Right lung (tissue), 10 donors: ENCODE measurements at places on chromosomes 1 and 21. TPM values are rescaled to one million over a fixed set of nuclear protein-coding genes. Genes with fewer than 3 reads are reported as not detected.

- DNase-seq = no peak
Measured at GRCh38 chr1:41847733-41848132, 71.0 kb downstream of the HIVEP3 start.

GRCh38 chr1:36884029-36884701, 150.2 kb downstream of the GRIK3 start:
- no peak for DNase-seq

DNA sequence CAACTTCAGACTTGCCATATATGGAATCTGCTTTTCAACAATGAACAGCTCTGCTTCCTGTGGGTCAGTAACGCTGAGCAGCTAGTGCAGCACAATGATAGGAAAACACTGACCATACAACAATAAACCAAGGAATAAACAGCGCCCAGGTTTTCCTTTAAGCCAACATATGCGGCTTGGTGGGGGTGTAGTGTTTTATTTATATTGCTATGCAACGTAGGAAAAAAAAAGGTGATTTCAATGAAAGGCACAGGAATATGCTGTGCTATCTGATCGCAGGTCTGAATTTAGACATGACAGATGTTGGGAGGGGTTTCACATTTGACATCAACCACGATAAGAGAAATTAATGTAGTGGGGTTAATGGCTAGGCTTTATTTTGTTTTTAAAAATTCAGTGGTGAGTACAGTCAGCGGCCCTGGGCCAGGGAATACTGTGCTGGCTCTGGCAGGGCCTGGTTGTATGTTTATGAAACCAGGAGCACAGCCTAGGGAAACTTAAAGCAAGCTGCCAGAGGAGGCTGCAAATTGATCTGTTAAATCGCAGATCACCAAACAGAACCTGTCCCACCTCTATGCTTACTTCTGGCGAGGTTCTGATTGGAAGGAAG, 4.3 kb downstream of the TSPAN2 start:
- peak; percentile 30 for DNase-seq

DNA sequence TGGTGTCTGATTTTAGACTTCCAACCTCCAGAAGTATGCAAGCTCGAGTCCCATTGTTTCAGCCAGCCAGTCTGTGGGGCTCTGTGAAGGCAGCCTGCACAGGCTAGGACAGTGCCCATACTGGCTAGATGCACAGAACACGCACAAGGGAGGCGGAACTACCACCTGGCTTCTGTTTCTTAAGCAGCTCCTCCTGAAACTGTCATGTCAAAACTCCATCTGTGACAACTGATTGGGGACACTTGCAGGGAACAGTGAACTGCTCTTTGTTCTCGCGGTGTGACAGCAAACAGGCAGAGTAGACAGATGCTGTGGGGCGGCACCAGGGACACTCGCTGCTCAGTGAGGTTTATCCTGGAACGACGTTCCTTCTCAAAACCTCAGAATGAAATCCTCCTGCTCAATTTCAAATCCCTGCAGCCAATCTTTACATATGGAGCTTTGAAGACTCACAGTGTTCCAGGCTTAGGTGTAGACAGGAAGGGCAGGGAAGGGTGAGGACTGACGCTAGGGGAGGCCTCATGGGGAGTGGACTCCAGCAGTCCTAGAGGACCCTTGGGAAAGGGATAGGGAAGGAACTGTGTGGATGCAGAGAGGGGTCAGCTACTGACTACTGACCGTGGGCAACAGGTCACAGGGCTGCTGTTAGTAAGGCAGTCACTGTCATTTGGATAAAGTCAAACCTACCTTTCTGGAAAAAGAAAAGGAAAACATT, 73.8 kb downstream of the ERG start:
- no peak for DNase-seq

GRCh38 chr21:16420031-16420724, 690.4 kb downstream of the USP25 start:
- peak; percentile 72 for DNase-seq

DNA sequence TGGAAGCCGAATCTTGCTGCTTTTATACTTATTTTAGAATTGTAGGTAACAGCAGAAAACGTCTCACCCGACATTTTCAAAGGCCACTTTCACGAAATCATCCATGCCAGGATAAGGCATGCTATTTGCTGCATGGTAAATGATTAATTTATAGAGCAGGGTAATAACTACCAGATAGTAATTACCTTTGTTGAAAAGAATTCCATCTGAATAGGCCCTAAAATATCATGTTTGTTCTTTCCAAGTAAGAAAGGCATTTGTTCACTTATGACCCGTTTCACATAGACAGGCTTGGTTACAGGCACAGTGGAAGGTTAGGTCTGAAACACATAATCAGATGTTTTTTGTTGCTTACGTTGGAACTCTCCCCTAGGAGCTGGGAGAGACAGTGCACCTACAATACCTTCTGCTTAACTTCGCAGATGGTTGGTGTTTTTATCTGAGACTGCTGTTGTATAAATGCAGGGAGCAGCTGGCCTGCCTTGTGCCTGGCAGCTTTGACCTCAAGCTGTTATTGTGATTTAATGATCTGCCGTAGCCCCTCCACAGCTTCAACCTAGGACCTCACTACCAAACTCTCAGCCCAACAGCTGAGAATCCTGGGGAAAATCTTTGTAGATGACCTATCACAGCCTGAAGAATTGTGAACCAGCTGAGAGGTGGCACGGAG, 1.6 kb downstream of the SLC44A3 start:
- DNase-seq = no peak

GRCh38 chr1:225848030-225848955, 33.9 kb downstream of the TMEM63A start:
- no peak for DNase-seq

DNA sequence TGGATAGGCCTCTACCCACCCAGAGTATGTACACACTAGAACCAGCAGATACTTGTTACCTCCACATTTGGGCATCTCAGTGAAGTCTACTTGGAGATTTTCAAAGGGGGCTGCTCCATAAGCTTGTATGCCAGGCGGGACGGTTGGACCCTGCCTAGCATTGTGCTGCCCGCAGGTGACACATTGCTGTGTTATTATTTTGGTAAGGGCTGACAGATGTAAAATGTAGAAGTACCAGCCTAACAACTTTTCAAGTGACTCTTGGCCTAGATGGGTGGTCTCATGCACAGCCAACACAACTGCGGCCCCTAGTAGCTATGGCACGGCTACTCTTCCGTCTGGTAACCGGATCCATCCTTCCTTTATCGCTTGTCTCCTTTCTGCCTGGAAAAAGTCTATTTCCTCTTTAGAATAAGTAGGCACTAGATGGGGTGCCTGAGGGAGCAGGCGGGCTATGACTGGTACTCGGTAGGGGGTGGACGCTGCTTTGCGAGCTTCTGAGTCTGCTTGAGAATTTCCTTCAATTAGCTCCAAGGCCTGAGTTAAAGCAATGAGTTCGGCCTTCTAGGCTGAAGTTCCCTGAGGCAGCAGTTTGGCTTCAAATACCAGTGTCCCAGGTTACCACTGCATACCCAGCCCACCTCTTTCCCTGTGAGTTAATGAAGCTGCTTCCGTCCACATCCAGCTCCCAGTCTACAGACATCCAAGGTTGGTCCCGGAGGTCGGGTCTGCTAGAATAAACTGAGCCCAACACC, 405.3 kb downstream of the TGFB2 start:
- no peak for DNase-seq

- no peak for DNase-seq
Measured at GRCh38 chr1:79380078-79380477, 373.5 kb upstream of the ADGRL4 start.

Gene HAO2
- polyA plus RNA-seq = 0.64 TPM

Gene S100A7
- not detected for polyA plus RNA-seq

Gene LCE2C
- not detected for polyA plus RNA-seq

Gene GART
- 66.2 TPM for polyA plus RNA-seq

Gene ZYG11A
- polyA plus RNA-seq = 0.14 TPM

Gene FAM131C
- polyA plus RNA-seq = 0.27 TPM

Gene ETV3L
- polyA plus RNA-seq = not detected

Gene TSPAN1
- 7.6 TPM for polyA plus RNA-seq

Gene KCNK2
- 0.09 TPM for polyA plus RNA-seq
